ENCODE measurements at places on chromosomes 1 and 21. TPM values are rescaled to one million over a fixed set of nuclear protein-coding genes. Genes with fewer than 3 reads are reported as not detected.

GRCh38 chr1:105137543-105138457 is 1388.1 kb downstream of the AMY1C start:
- H3K4me1 ChIP-seq = peaks cover 2% of the 10 kb centered on the region
- no peak overlapping the region for H3K27ac ChIP-seq
- H3K4me3 ChIP-seq = no peak overlapping the region

SPRR1B gene
- total RNA-seq = not detected

DNA sequence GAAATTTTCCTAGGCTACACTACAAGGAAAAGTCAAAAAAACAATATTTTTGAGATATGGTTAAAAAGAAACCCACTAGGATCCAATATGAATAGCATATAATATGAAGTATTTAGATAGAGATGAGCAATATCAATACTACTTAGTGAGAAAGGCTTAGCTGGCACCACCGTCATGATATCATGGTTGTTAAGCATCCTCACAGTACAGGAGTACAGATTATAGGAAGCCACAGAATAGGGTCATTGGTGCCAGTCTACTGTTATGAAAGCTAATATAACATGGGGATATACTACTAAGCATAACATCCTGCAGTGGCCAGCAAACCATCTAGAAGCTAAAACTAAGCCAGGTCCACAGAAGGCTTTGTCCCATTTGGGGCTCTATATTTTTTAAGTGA is 28.4 kb upstream of the NRIP1 start:
- H3K4me3 ChIP-seq = no peak overlapping the region
- no peaks in the 10 kb centered on the region for H3K36me3 ChIP-seq
- H3K27me3 ChIP-seq = no peaks in the 10 kb centered on the region
- H3K27ac ChIP-seq = no peak overlapping the region
- DNase-seq = no peak
- H3K4me1 ChIP-seq = no peaks in the 10 kb centered on the region

PLA2G2D gene
- total RNA-seq = 0.12 TPM

DNA sequence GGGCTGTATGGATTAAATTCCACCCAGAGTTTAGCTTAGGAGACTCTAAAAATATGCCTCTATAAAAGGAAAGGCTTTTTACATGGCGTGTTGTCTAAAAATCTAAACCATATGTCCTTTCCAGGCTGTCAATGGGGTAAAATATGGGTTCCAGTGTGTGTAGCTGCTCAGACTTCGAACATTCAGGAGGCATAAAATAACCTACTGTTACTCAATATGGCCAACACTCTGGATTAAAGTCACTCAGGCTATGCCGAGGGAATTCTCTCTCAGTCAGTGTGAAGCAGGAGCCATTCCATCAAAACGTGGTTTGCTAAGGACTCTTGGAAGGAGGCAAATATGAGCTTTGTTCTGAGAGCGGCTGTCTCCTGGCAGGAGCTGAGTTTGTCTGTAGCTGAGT is 135.3 kb downstream of the RUNX1 start:
- H3K27me3 ChIP-seq = no peaks in the 10 kb centered on the region
- no peak for DNase-seq
- H3K27ac ChIP-seq = no peak overlapping the region
- H3K4me1 ChIP-seq = peaks cover 3% of the 10 kb centered on the region
- H3K36me3 ChIP-seq = no peaks in the 10 kb centered on the region
- H3K4me3 ChIP-seq = no peak overlapping the region

B3GALT2 gene
- total RNA-seq = 5.7 TPM

DNA sequence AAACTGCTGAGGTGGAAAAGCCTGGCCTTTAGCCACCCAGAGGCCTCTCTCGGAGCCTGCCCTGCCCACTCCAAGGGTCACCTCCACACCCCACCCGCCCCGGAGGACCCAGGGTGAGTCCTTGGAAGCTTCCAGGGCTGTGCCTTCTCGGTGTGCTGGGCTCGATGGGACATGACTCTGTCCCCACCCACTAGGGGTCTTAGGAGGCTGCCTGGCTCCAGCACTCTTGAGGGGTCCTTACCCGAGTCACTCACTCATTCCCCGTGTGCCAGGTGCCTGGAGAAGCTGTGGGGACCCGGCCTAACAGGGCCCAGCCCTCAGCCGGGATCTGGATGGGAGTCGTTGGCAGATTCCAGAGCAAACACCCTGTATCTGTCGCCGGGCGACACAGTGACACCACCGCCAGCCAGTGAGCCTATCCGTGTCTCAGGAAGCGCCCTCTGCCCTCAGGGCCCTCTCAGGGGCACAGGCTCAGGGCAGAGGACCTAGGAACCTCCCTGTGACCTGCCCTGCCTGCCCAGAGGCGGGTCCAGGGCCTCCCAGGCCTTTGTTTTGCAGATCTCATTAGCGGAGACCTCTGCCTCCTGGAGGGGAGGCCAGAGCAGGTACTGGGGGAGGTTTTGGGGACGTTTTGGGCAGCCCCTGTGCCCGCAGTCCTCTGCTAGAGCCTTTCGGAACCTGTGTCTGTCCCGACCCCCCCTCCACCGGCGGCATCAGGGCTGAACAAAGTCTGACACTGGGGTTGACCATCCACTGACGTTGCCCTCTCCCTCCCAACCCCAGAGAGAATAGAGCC is 3.1 kb upstream of the PRKCZ start:
- H3K4me3 ChIP-seq = no peak overlapping the region
- no peaks in the 10 kb centered on the region for H3K27me3 ChIP-seq
- H3K4me1 ChIP-seq = peaks cover 4% of the 10 kb centered on the region
- H3K36me3 ChIP-seq = no peaks in the 10 kb centered on the region
- DNase-seq = no peak

- H3K27me3 ChIP-seq = no peaks in the 10 kb centered on the region
- no peaks in the 10 kb centered on the region for H3K36me3 ChIP-seq
- no peak overlapping the region for H3K4me3 ChIP-seq
Observed at GRCh38 chr1:184866991-184867788, 107.1 kb downstream of the NIBAN1 start.

- no peak overlapping the region for H3K4me3 ChIP-seq
- no peaks in the 10 kb centered on the region for H3K27me3 ChIP-seq
Observed at GRCh38 chr1:33231166-33231565, 25.1 kb upstream of the ZNF362 start.

DNA sequence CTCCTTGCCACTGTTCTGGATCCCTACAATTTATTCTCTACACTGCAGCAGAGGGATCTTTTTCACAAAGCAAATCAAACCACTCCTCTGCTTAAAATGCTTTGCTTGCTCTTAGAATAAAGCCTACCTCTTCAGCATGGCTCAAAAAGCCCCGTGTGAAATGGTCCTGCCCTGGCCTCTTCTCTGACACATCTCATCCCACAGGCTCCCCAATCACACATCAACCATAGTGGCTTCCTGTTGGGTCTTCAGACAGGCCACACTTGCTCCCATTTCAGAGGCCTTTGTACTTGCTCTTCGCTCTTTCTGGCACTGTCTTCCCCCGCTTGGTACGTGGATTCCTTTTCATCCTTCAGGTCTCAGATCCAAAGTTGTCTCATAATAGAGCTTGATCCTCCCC is 44.3 kb upstream of the PLXNA2 start:
- H3K27me3 ChIP-seq = no peaks in the 10 kb centered on the region
- no peaks in the 10 kb centered on the region for H3K36me3 ChIP-seq
- no peak for DNase-seq
- H3K4me3 ChIP-seq = no peak overlapping the region

GRCh38 chr1:168138134-168138533 is 1.4 kb upstream of the GPR161 start:
- H3K4me3 ChIP-seq = no peak overlapping the region
- H3K27ac ChIP-seq = no peak overlapping the region
- no peaks in the 10 kb centered on the region for H3K27me3 ChIP-seq
- DNase-seq = no peak
- H3K36me3 ChIP-seq = no peaks in the 10 kb centered on the region

DNA sequence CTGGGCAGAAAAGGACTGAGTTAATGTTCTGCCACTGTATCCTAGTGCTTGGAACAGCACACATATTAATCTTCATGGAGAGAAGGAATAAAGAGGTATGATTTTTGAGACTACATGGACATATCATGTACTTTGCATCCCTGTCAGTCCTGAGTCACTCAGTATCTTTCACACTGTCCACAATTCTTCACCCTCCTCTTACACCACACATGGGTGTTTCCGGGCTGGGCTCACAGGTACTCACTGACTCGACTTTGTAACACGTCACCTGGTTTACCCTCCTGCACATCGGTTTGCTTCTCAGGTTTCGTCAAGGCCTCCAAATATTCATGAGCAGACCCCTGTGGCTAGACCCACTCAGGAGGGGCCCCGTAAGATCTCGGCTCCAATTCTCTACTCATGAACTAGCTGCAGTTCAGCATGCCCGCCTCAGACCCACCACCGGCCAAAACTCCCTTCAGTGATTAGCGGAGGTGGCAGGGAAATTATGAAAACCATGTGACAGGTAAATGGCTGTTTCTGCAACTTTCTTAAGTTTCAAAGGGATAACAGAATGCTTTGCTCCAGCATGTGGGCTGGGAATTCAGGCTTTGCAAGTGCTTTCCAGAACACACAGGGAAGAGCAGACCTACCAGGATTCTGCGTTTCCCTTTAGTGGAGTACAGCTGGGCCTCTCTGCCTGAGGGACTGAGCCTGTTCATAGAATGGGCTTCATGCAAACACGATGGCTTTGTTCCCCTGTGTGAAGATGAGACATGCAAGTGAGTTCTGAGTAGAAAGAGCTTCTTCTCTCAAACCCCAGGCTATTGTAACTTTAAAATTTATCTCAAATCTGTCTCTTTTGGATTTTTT is 31.3 kb upstream of the TRABD2B start:
- DNase-seq = no peak
- H3K27me3 ChIP-seq = no peaks in the 10 kb centered on the region
- no peak overlapping the region for H3K4me3 ChIP-seq
- H3K36me3 ChIP-seq = no peaks in the 10 kb centered on the region

DNA sequence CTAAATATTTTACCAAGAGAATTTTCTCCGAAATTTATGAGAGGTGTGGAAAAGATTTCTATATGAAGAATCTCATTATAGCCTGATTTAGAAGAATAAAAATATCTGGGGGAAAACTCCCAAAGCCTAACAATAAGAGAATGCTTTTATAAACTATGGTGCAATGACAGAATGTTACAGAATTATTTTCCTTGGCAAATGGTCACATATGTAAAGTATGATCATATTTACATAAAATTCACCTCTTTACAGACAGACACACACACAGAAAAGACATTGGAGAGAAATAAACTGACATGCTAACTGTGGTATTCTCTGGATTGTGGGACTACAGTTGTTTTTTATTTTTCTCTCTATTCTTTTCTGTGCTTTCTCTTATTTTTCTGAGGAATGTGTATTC is 226.3 kb upstream of the USP24 start:
- DNase-seq = no peak
- no peak overlapping the region for H3K27ac ChIP-seq
- H3K4me3 ChIP-seq = no peak overlapping the region
- no peaks in the 10 kb centered on the region for H3K4me1 ChIP-seq
- no peaks in the 10 kb centered on the region for H3K27me3 ChIP-seq

GRCh38 chr1:244314921-244315559 is 136.7 kb downstream of the ADSS2 start:
- no peak overlapping the region for H3K27ac ChIP-seq
- H3K36me3 ChIP-seq = no peaks in the 10 kb centered on the region
- H3K27me3 ChIP-seq = no peaks in the 10 kb centered on the region
- DNase-seq = no peak

- no peak overlapping the region for H3K4me3 ChIP-seq
- H3K4me1 ChIP-seq = no peaks in the 10 kb centered on the region
- H3K36me3 ChIP-seq = no peaks in the 10 kb centered on the region
- H3K27ac ChIP-seq = no peak overlapping the region
- DNase-seq = no peak
Observed at GRCh38 chr1:20220036-20220435, 33.7 kb upstream of the PLA2G2C start.

OLIG1 gene
- total RNA-seq = not detected

IL20 gene
- total RNA-seq = not detected

- no peaks in the 10 kb centered on the region for H3K27me3 ChIP-seq
- H3K4me3 ChIP-seq = peak overlapping the region; percentile 88
- H3K36me3 ChIP-seq = no peaks in the 10 kb centered on the region
Observed at GRCh38 chr21:14382486-14382834, 486 bp downstream of the HSPA13 start.

SPOCD1 gene
- 0.50 TPM for total RNA-seq

DNA sequence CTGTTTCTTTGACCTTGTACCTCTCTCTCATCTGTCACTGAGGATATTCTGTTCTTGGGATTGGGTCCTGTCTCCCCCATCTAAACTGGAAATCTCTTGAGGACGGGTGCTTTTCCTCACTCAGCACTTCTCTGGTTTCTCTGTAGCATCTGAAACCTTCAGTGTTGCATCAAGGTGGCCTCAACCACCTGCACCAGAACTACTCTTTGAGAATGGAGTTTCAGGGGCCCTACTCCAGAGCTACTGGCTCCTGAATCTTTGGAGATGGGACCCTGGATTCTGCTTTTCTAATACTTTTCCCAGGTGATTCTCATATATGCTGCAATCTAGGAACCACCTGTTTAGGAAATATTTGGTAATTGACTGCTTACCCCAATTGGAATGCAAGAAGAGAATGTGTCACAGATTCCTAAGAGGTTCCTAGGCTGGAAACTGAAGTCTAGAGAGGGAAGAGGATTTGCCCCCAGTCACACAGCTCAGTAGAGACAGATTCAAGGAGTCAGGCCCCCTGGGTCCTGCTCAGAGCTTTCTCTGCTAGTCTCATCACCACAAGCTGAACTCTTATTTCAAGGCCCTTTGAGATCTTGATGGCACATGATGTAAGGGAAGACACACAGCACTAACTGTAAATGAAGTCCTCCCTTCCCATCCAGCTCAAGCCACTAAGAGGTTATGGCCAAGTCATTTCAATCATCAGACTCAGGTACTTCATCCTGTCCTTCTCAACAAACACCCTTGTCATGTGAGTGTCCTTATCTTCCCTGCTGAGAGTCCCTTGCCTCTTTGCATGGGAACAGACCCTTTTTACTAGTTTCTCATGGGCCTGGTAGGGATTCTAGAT is 48.7 kb downstream of the EIF2D start:
- H3K4me1 ChIP-seq = no peaks in the 10 kb centered on the region
- H3K27me3 ChIP-seq = no peaks in the 10 kb centered on the region
- no peak overlapping the region for H3K27ac ChIP-seq
- no peaks in the 10 kb centered on the region for H3K36me3 ChIP-seq
- H3K4me3 ChIP-seq = no peak overlapping the region

GRCh38 chr21:32348604-32349332 is 44.0 kb downstream of the URB1 start:
- H3K27me3 ChIP-seq = no peaks in the 10 kb centered on the region
- no peak overlapping the region for H3K27ac ChIP-seq
- H3K4me3 ChIP-seq = no peak overlapping the region
- H3K36me3 ChIP-seq = peaks cover 5% of the 10 kb centered on the region
- H3K4me1 ChIP-seq = no peaks in the 10 kb centered on the region

DNA sequence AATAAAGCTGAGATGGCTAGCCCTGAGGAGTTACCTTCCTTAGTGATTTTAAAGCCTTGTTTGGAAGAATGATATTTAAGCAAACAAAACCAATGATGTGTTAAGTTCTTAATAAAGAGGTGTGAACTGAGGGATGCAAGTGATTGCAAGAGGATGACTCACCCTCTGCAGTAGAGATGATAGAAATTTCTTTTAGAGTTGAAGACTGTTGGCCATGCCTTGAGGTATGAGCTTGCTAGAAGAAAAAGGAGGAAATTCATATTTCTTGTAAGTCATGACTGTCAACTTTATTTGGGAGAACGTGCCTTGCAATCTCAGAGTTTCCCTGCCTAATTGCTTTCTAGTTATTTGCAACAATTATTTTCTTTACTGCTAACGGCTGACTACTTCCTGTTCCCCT is 94.7 kb downstream of the PLA2G4A start:
- H3K27ac ChIP-seq = no peak overlapping the region
- no peaks in the 10 kb centered on the region for H3K4me1 ChIP-seq
- H3K4me3 ChIP-seq = no peak overlapping the region
- no peaks in the 10 kb centered on the region for H3K27me3 ChIP-seq
- H3K36me3 ChIP-seq = no peaks in the 10 kb centered on the region
- no peak for DNase-seq

Data from ovary (tissue), 10 donors.